Endothelial cell of umbilical vein (primary cell): ENCODE measurements at places on chromosomes 1 and 21. TPM values are rescaled to one million over a fixed set of nuclear protein-coding genes. Genes with fewer than 3 reads are reported as not detected.

NOL9 gene
- 39.7 and 42.9 TPM in 2 replicates for total RNA-seq

MROH9 gene
- not detected in 2 replicates for total RNA-seq

NCMAP gene
- total RNA-seq = not detected in 2 replicates

KRTCAP2 gene
- total RNA-seq = 170 and 207 TPM in 2 replicates

DNA sequence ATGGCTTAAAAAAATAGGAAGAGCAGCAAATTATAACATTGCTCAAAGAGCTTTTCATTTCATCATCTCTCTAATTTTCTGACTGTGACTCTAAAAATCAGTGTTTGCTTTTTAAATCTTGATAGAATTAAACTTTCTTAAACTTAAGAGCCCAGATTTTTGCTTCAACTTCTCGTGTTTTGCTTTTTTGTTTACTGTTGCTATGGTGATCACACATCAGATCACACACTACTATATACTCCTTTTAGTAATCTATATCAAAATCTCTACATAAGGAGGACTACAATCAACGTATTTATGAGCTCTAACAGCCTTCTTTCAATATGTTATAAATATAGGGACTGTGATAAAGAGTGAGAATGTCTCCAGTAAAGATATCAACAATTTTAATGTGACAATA, 537.3 kb downstream of the KCNT2 start:
- no peak for DNase-seq
